ENCODE measurements at places on chromosomes 1 and 21. TPM values are rescaled to one million over a fixed set of nuclear protein-coding genes. Genes with fewer than 3 reads are reported as not detected.

NFASC gene
- total RNA-seq = 402 TPM

ITSN1 gene
- 74.1 TPM for total RNA-seq

YRDC gene
- 6.0 TPM for total RNA-seq

DNA sequence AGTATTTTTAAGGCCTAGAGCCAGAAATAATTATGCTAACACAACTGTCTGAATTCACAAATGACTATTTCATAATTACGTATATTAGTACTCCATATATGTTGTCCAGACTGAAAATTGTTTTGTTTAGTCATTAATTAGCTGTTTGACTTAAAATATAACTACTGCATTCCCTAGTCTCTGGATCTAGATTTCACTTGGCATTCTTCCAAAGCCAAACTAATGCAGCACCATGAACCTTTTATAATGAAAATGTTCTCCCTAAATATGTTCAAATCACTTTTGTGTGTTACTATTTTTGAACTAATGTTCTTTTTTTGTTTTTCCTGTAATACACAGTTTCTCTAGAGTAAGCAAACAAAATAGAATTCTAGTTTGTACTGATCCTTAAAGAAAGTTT is 46.1 kb downstream of the CAMTA1 start:
- no peak for DNase-seq

DNA sequence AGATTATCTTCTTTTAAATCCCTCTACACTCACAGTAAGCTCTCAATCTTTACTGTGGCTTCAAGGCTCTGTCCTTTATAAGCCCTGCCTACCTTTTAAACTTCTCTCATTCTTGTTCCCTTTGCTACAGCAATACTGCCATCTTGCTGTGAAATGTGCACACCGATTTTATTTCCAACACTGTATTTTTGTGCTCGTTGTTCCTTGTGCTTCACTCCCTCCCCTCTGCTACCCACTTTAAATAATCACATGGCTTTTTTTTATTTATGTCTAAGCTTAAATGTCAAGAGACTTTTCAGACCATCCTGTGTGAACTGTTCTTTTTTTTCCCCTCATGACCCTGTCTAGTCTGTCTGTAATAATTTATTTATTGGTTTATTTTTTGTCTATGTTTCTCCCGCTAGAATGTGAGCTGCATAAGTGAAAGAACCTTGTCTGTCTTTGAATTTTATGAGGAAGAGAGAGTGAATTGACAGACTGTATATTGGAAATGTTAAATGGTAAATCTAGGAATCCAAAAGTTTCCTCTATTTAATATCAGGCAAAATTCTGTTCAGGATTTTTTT is 45.7 kb downstream of the ABCD3 start:
- no peak for DNase-seq

GRCh38 chr1:201090541-201090940 is 21.7 kb downstream of the CACNA1S start:
- DNase-seq = no peak

DNA sequence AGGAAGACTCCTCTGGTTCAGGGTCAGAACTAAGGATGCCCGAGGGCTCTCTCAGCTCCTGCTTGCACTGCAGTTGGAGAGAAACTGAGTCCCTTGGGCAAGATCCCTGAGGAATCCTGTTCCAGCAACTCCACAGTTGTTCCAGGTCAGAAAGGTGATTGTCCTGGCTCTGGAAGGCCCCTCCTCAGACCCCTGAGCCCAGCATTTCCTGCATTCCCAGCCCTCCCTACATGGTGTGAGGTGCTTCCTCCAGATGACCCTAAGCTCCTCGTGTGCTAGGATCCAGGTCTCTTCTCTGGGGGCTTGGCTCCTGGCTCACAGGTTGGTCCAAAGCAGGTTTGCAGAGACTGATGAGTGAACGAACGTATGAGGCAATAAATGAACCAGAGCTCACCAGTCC is 11.5 kb downstream of the LDLRAD1 start:
- no peak for DNase-seq

DNA sequence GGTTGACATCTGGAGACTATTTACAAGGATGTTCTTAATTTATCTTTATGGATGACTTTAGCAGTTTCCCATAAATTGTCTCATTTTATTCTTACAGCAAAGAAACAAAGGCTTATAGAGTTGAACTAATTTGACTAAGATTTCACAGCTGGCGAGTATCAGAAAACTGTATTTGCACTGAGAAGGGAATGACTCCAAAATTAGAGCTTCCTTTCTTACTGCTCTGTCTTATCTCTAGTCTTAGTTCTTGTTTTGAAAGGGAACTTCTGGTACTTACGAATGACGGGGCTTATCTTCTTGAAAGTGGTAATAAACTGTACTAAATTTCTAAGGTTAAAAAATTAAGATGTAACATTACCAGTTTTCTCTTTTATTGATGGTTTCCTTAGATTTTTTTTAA is 13.6 kb downstream of the CNST start:
- no peak for DNase-seq

DNA sequence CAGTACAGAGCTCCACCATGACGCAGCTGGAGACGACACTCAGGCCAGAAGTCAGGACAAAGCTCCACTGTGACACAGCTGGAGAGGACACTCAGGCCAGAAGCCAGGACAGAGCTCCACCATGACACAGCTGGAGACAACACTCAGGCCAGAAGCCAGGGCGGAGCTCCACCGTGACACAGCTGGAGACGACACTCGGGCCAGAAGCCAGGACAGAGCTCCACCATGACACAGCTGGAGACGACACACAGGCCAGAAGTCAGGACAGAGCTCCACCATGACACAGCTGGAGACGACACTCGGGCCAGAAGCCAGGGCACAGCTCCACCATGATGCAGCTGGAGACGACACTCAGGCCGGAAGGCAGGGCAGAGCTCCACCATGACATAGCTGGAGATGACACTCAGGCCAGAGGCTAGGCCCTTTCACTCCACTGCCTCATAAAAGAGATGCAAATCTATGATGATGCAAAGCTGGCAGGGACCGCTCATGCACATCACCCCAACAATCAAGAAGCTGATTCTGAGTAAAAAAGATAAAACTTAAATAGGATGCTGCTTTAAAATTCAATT is 13.6 kb upstream of the OR2B11 start:
- DNase-seq = no peak

DNA sequence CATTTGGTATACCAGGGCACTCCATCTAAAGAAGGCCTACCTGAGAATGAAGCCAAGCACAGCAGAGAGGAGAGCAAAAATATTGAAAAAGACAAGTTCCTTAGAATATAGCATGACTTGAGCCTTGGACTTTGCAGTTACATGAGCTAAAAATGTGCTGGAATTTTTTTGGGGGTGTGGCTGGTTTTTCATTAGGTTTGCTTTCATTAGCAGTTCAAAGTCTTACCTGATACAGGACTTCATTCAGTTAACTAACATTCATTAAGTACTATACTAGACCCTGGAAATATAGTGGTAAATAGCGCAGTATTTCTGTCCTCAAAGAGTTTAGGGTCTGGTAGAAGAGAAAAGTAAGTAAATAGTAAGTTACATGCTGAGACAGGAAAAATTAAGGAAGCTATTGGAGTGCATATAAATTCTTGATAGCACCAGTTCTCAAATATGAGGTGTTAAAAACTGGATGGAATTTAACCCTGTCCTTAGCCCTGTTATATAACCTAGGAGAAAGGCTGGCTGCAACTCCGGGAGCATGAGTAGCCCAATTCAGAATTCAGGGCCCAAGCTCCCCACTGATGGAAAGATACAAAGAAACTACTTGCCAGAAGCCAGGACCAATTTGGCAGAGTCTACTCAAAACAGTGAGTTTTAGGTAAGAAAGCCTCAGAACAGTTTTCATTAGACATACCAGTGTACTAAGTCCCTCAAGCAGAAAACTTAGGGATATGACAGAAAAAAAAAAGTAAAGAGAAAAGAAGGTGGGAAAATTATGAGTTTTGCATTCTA is 3.1 kb upstream of the DOCK7 start:
- DNase-seq = no peak

- DNase-seq = no peak
Observed at GRCh38 chr1:232422898-232423297, 207.0 kb downstream of the SIPA1L2 start.
